ENCODE measurements at places on chromosomes 5 and 9. TPM values are rescaled to one million over a fixed set of nuclear protein-coding genes. Genes with fewer than 3 reads are reported as not detected.

- no peak for DNase-seq
Measured at GRCh38 chr9:110947491-110948044, 90.7 kb downstream of the LPAR1 start.

GRCh38 chr9:123453831-123454321 lies 97.9 kb downstream of the CRB2 start:
- DNase-seq = no peak

DNA sequence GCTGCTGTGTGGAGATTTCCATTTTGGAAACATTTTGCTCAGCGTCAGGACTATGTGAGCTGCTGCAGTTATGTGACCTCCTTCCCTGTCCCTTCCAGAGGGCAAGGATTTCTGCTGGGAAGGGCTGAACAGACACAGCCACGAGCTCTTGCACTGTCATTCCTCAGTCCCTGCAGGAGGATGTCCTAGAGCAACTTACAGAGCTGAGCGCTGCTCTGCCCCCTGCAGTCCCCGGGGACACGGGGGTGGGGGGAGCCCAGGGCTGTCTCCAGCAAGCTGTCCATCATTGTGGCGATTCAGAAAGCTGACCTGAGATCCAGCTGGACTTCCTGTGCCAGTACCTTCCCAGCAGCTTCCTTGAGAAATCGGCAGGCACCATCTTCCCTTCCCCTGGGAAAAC lies 28.0 kb upstream of the MAP1B start:
- no peak for DNase-seq

DNA sequence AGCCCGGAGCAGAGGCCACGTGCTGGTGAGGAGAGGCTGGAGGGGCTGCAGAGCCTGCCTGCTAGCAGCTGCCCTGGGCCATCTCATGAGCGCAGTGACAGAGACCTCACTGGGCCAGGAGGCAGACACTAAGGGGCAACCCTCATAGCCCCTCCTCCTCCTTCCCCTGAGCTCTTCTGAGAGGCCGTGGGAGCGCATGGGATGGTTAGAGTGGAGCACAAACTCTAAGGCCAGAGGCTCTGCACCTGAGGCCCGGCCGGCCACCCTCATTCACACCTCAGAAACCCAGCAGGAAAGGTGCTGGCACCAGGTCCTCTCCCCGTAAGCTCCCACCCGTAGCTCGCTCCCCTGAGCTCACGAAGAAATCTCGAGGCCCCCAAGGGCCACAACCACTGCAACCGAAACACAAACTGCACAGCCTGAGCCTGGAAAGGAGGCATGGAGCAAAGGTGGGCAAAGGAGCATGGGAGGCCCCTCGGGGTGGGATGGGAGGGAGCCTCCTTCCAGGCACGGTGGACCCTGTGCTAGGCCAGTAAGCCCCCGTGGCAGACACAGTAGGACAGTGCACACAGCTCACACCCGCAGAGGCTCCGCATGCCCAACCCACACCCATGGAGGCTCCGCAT lies 17.7 kb downstream of the CAMSAP1 start:
- no peak for DNase-seq

DNA sequence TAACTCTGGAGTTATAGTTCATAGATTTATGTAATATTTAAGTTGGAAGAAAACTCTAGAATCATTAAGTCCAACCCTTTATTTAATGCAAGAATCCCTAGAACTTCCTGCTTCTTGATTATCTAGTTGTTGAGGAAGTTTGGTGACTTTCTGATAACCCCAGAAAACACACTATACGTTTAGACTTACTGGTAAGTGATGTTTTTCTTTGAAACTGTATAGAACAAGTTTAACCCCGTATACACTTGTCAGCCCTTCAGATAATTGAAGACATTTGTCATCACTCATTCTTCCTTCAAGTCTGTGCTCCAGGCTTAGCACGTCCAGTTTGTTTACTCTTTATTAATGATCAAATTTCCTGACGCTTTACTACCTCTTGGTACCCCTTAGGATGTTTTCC lies 9.0 kb downstream of the NDUFS4 start:
- DNase-seq = no peak

RANBP17 gene
- not detected for total RNA-seq

GRCh38 chr5:83955916-83956315 lies 235.3 kb upstream of the HAPLN1 start:
- no peak for DNase-seq

PFN3 gene
- not detected for total RNA-seq

DNA sequence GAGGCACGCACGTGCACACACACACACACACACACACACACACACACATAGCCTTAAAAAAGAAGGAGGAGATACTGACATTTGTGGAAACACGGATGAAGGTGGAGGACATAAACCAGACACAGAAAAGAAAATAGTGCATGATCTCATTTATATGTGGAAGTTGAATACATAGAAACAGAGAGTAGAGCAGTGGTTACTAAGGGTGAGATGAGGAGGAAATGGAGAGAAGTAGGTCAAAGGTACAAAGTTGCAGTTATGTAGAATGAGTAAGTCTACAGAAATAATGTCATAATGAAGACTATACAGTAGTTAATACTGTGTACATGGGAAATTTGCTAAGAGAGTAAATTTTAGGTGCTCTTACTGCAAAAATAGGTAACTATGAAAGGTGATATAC lies 412.2 kb upstream of the CDH9 start:
- DNase-seq = no peak

- no peak for DNase-seq
Measured at GRCh38 chr5:38670066-38670465, 113.6 kb upstream of the LIFR start.

GRCh38 chr5:80190960-80191359 lies 64.9 kb downstream of the SERINC5 start:
- no peak for DNase-seq

DNA sequence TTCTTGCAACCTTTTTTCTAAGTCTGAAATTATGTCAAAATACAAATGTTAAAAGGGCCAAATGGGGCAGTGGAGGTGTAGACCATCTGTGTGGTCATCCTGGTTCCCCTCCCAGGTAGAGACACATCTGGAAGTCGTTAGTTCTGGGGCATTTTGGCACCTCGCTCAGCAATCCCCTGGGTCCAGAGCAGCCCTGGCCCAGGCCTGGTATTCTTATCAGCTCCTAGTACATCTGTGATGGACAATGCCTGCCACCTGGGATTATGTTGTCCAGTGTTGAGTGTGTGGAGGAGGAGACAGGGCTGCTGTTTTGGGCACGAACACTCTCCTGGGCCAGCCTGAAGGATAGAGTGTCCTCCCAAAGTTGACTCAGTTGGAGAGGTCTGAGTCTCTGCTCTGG lies 74.8 kb downstream of the GADD45G start:
- no peak for DNase-seq

DNA sequence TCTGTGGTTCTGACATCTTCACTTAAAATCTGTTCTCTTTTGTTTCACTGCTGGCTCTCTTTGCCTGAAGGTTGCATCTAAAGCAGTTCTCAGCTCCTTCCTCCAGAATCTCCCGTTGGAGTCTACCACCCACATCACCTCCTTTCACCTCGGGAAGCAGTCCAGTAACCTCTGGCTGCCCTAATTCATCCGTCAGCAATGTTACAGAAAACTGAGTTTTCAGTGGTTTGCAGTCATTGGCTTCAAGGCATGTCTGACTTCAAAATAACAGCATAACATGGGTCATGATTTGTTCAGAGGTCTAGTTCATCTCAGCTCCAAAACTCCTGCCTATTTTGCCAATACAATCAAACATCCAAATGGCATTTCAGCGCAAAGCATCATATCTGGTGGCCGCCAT lies 107.7 kb downstream of the GOLPH3 start:
- DNase-seq = no peak

GRCh38 chr5:2755681-2756171 lies 4.2 kb upstream of the IRX2 start:
- DNase-seq = no peak

GRCh38 chr9:123089790-123090189 lies 56.3 kb downstream of the GPR21 start:
- DNase-seq = no peak

DNA sequence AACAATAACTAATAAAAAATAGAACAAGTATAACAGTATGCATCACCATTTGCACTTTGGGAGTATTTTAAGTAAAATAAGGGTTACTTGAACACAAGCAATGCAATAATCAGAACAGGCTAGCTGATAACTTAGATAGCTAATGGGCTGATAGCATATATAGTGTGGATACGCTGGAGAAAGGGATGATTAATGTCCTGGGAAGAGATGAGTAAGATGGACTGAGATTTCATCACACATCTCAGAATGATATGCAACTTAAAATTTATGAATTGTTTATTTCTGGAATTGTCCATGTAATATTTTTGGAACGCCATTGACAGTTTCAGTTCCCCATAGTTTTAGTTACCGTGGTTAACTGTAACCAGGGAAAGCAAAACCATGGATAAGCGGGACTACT lies 173.6 kb downstream of the ISL1 start:
- no peak for DNase-seq

MACROH2A1 gene
- 204 TPM for total RNA-seq

DNA sequence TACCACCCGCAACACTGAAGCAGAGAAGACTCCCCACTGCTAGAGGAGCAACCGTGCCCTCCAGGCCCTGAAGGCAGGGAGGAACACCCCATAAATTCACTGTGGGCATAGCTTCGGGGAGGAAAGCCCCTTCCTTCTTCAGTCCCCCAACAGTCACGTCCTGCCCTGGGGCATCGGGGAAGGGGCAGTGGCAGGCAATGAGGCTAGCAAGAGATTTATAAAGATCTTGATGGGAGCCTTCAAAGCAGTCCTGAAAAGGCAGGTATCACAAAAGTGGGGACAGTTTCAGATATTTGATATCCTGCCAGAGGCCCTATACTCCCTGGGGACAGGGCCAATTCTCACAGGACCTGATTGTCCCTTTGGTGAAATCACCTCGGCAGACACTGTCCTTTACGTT lies 16.9 kb upstream of the TRIM14 start:
- no peak for DNase-seq

- DNase-seq = no peak
Measured at GRCh38 chr9:627336-627970, 214.0 kb upstream of the DMRT1 start.

DNA sequence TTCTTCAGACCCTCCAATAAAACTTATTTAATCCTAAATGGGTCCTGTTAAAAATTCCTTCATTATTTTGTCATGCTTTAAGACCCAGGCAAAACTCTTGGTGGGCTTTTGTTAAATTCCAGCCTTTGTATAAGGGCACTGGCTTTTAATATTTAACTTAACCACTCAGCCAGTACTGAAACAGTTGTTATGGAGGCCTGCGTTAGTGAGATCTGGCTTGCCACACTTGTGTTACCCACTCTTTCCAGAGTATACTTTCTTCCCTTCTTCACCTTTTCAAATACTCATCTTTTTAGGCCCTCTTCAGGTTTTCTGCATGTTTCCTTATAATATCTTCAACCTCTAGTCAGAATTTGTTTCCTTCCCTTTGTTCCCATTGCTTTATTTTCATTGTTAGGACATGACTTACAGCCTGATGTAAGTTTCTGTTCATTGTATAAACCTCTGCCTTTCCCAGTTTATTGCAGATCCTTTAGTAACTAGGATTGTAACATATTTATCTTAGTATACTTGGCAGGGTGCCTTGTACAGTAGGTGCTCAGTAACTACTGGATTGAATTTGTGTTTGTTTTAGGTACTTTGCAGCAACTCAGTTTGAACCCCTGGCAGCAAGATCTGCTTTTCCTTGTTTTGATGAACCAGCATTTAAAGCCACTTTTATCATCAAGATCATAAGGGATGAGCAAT lies 48.8 kb downstream of the LNPEP start:
- DNase-seq = no peak

PRUNE2 gene
- total RNA-seq = 0.08 TPM

DNA sequence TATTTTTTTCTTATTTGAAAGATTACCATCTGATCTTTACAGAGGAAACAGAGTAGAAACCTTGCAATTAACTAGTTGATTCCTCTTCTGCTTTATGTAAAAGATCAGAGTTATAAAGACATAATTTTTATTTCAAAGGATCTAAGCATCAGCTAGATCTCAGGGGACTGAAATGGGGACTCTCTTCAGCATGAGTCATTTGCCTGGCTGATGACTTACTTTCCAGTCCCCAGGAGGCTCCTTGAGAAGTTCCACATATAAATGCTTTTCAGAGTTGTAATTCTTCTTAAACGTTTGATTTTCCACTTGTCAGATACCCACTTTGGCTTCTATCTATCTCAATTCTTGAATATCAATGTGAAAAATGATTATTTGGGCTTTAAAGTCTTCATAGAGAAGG lies 389.4 kb downstream of the RAB3C start:
- no peak for DNase-seq

ST8SIA4 gene
- 36.9 TPM for total RNA-seq

DNA sequence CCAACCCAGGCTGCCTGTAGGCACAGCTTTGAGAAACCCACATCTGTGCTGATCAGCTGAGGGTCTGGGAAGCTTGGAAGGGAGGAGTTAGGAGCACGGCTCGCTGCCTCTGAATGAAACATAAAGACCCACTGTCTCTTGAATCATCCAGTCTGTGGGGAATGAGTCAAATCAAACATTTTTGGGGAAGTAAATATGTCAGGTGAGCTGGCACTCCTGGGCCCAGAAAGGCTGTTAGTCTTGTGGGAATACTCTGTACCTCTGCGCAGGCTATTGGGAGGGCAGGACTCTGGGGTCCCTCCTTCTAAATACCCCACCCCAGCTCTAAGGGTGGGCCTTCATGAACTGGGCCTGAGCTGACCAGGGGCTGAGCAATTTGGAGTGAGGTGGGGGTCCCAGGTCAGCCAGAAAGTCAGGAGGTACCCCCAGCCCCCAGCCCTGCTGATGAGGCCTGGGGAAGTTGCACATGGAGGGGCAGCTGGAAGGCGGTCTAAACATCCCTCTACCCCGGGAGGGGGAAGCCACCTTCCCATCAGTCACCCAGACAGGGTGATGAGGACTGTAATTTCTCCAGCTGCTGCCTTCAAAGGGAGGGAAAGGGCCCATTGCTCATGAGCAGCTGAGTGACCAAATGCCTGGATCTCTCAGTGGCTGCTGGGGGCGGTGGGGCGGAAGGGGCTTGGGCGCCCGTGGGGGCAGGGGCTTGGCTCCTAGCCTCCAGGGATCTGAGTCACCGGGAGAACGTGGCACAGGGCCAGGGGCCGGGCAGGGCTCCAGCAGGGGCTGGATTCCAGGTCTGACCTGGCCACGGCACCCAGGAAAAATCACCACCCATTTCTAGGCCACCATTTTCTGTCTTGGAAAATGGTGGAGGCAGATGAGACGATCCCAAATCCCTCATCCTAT lies 10.8 kb downstream of the FIBCD1 start:
- no peak for DNase-seq

DNA sequence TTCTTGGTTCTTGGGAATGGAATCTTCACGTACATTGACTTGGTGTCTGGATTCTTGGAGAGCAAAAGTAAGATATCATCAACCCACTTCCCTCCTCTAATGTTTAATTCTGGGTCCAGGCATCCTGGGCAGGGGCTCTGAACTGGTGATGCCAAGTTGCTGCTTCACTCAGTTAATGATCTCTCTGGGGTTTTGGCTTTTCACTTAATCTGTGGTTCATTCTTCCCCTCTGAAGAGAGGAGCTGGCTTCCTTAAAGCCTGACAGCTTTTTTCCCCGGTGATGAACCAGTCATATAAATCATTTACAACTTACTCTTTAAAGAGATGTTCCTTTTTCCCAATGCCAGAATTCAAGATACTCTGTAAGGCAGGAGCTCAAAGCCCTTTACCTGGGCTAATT lies 65.9 kb downstream of the ARHGAP26 start:
- DNase-seq = no peak

SLC45A2 gene
- total RNA-seq = not detected

- no peak for DNase-seq
Measured at GRCh38 chr5:116626272-116626723, 51.7 kb upstream of the SEMA6A start.

JADE2 gene
- 76.8 TPM for total RNA-seq

OSMR gene
- 0.08 TPM for total RNA-seq

GRCh38 chr5:174920906-174921550 lies 196.6 kb downstream of the MSX2 start:
- DNase-seq = no peak

PKD2L2 gene
- total RNA-seq = not detected

GRCh38 chr9:70534061-70534460 lies 119.6 kb upstream of the KLF9 start:
- DNase-seq = no peak

Data from activated T-cell treated with anti-CD3 and anti-CD28 coated beads, Interleukin-2, amount 50 U/mL, for 4 hours (primary cell).